Activated CD4-positive, CD25-positive, alpha-beta regulatory T cell treated with anti-CD3 and anti-CD28 coated beads, Interleukin-2, amount 50 U/mL, for 16 hours (primary cell): ENCODE measurements at places on chromosomes 12 and 14.

DNA sequence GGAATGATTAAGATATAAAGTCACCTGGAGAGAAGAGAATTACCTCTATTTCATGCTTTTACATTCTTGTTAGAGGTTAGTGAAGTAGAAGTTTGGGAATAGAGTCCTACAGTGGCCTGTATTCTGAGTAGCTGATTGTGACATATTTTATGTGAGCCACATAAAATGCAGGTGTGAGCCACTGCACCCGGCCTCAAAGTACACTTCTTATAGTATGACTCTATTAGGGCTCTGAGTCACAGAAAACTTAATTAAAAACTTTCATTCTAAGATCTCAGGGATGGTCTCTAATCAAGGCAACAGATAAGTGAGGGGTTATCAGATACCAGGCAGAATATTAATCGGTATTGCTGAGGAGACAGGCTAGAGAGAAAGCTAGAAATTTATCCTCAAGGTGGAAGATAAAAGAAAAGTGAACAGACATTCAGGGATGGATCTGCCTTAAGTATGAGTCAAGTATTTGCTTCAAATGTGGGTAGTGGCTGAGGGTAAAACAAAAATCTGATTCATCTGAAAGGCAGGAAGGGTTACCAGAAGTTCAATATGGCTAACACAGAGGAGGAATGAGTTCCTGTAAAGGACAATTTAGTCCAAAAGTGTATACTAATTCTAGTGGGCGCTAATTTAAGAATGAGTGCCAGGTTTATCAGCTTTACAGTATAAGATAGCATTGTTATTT is 5.5 kb upstream of the G2E3 start:
- no peak for DNase-seq

DNA sequence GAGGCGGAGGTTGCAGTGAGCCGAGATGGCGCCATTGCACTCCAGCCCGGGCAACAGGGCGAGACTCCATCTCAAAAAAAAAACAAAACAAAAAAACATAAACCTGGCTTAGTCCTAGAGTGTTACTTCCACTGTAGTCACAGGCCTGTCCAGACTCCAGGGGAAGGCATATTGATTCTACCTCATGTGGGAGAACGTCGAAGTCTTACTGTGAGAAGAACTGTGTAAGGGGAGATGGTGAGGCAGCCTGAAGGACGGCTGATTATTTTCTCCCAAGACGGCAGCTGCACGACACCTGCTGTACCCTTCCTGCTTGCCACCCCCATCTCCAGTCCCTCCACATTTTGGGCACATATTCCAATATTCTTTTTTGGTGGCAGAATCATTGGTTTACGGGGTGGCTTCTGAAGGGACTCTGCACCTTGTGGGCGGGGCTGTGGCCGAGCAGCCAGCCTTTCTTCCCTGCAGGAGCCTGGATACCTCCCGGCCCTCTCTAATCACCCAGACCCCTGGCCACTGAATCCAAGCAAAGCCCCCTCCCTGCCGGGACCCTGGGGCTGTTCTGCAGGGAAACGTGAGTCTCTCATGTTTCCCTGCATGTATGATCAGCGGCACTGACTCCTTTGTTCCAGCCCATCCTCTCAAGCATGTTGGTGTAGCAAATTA is 12.2 kb upstream of the KLC1 start:
- DNase-seq = no peak

- no peak for DNase-seq
Observed at GRCh38 chr14:99574099-99574880, 29.7 kb downstream of the CCDC85C start.

- no peak for DNase-seq
Observed at GRCh38 chr12:8052679-8053078, 13.5 kb downstream of the C3AR1 start.

- DNase-seq = no peak
Observed at GRCh38 chr12:50740307-50740706, 23.6 kb upstream of the ATF1 start.

- no peak for DNase-seq
Observed at GRCh38 chr12:47901063-47901717, 3.6 kb downstream of the VDR start.

- no peak for DNase-seq
Observed at GRCh38 chr12:84874125-84874824, 38.3 kb downstream of the SLC6A15 start.

DNA sequence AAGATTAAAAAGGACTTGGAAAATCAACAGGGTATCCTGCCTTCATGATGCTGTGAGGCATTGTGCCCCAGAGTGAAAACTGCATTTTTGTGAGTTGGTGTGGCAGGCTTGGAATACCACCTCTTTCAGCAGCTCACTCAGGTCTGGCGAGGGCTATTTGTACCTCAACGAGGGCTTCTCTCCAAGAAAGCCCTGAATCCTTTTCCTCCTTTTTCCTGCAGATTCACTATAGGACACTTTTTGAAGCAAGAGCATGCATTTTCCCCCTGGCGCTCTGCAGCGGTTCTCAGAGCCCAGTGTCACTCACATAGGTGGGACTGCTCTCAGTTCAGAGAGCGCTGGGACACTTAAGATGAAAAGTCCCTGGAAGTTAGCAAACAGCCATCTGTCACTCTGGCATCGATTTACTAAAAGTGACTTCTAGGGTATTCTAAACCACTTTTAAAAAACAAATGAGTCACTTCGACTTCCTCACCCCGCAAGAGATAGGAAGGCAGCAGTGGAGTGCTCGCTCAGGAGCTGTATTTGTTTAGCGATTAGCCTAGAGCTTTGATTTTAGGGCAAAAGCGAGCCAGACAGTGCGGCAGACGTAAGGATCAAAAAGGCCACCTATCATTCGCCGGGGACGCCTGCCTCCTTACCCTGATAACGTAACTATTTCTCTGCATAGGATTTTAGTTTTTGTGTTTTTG is 782 bp upstream of the LGR5 start:
- DNase-seq = no peak
